ENCODE measurements at places on chromosomes 12 and 14. TPM values are rescaled to one million over a fixed set of nuclear protein-coding genes. Genes with fewer than 3 reads are reported as not detected.

DNA sequence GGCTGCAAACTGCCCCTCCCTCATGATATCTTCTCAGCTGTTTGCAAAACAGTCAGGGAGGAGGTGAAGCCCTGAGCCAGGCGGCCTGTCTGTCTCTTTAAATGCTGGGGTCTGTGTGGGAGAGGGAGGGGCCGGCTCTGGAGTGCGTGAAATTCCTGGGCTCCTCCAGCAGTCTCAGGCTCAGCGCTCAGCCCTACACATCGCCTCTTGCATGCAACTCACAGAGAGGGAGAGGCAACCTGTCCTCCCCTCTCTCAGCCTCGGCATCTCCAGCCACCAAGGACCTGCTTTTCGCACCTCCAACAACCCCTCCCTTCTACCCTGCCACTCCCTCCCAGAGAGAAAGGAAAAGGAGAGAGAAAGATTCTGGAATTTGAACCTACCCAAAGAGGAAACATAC lies at the start of gene NRXN3:
Gene NRXN3 (plus strand): TSS at position 171 of the 400 bp plus-strand sequence. CDS start 72,721 bp downstream, outside the sequence.
- no peak for DNase-seq

The GPR68 gene
- 0.83 TPM for polyA plus RNA-seq

The GLI1 gene
- polyA plus RNA-seq: 9.7 TPM

The SMOC1 gene
- polyA plus RNA-seq: 21.9 TPM

DNA sequence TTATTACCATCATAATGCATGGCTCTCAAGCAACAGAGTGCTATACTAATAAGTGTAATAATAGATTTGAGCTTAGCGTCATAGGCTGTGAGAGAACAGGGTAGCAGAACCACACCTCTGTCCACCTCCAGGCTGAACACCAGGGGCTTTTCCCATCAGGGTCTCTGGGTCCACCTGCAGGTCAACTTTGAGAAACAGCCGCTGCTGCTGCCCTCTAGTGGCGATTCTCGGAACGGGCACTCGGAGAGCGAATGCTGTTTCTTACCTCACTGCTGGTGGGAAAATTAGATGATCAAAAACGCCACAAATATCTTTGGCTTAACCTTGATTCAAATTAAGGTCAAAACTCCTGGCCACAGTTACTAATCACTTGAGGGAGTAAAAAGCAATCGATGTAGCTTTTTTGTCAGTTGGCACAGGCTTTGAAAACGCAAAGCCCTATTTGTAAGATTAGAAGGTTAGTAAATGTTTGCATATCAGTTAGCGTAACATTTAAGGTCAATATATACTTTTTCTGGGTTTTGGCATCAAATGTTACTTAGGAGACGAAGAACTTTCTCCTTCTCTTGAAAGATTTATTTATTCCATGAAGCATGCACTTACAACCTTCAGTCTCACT lies 127.9 kb upstream of the TMEM132D start:
- DNase-seq: no peak

DNA sequence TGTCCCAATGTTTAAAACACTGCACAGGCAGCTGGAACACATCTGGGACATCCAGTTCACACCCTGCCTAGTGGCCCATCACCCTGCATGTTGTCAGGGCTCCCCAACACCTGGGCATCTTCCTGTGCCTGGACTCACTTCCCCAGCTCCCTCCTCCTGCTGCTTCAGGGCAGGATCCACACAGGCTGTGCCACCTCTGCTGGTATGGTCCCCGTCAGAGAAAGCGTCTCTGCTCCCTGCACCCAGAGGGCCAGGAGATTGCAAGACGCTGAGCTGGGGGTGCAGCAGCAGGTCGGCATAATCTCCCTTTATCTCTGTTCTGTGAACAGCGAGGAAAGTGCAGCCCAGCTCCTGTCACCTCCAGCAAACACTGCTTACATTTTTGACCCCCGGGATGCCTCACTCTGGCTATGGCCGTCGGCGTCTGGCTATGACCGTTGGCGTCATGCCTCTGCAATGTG lies 124.3 kb downstream of the ADGRD1 start:
- DNase-seq: no peak

The PTGDR gene
- polyA plus RNA-seq: not detected

GRCh38 chr12:18562531-18562930 lies 175.3 kb downstream of the PLCZ1 start:
- DNase-seq: no peak

GRCh38 chr12:7832059-7832696 lies 40.5 kb downstream of the SLC2A14 start:
- DNase-seq: peak; percentile 27

- no peak for DNase-seq
Observed at GRCh38 chr12:68479896-68480291, 130.8 kb upstream of the RAP1B start.

- DNase-seq: no peak
Observed at GRCh38 chr12:70598467-70599193, 38.6 kb downstream of the PTPRB start.

The CDCA3 gene
- 11.6 TPM for polyA plus RNA-seq

DNA sequence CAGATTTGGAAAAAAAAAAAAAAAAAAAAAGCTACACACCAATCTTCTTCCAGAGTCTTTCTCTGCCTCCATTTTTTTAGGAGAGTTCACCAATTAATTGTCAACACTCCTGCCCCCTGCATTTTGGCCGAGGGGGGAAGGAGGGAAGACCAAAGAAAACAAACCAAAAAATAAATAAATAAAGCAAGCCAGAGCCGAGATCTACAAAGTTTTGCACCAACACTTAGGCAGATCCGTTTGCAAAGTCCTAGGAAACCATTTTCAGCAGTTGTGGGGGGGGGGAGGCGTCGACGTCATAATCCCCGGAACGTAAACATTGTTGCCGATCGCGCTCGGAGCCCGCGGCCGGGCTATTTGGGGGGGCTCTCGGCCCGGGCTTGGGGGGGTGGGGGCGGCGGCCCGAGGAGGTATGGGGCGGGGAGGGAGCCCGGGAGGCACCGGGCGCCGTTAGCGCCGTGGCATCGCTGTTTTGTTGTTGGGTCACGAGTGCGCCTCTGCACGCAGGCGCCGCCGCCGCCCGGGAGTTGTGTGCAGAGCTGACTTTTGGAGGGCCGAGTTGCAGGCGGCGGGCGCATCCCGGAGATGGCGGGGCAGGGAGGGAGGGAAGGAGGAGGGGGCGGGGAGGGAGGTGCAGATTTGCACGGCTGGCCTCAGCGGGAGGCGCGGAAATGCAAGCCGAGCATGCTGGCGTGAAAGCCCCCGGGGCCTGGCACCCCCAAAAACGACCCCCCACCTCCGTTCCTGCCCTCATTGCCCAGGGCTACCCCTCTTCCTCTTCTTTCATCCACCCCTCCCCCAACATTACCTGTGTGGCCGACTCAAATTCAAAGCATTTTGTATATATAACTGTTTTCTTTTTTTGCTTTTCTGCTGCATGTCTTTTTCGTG lies 598 bp downstream of the KDM2B start:
- no peak for DNase-seq

GRCh38 chr12:100651694-100652093 lies 78.2 kb downstream of the GAS2L3 start:
- DNase-seq: no peak

DNA sequence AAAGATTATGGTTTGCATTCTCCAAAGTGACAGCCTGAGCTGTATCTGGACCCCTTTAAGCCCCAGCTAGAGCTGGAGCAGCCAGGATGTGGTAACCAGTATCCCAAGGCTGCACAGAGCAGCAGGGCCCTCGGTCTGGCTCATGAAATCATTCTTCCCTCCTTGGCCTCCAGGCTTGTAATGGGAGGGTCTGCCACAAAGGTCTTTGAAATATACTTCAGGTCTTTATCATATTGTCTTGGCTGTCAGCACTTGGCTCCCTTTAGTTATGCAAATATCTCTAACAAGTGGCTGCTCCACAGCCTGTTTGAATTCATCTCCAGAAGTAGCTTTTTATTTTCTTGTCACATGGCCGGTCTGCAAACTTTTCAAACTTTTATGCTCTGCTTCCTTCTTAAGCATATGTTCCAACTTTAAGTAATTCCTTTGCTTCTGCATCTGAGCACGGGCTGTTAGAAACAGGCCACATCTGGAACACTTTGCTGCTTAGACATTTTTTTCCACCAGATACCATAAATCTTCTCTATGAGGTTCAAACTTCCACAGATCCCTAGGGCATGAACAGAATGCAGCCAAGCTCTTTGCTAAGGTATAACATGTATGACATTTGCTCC lies 663.4 kb upstream of the MIS18BP1 start:
- DNase-seq: no peak

DNA sequence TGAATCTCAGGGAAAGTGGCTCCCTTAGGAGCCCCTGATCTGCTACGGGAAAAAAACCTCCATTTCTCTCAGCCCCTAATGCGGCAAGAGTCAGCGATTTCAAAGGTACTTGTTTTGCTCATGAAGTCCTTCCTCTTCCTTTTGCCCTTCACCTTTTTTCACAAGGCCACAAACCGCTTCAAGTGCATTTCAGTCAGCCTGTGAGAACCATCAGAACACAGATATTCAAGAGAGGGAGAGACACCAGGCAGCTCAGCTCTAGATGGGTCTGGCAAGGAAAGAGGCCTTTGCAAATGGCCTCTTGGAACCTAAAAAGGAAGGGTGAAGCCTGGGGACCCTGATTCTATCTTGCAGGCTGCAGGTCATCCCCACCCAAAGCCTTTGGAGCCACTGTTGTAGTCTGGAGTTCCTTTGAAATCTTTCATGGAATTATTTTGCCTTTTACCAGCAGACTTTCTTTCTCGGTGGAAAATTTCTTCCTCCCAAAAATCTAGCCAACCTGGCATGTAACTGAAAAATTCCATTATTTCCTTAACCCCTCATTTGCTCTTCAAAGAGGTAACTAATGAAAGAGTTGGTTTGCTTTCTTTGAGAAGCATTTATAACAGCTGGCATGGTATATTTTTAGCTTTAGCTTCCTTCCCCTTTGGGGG lies 145.0 kb downstream of the SAMD4A start:
- no peak for DNase-seq

GRCh38 chr14:76742966-76743365 lies 18.3 kb upstream of the VASH1 start:
- no peak for DNase-seq

DNA sequence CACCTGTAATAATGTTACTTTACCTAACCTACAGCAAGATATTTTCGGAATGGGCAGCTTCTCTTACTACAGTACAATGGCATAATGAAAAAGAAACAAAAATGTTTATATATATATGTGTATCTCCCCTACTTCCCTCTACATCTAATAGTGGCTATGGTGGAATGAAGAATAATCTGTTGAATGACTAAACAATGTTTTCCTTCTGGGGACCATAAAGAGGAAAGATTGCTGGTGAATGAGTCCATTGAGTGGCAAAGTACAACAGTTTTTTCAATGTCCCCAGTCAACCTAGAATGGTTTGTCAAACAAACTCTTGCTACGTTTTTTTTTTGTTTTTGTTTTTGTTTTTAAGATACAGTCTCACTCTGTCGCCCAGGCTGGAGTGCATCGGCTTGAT lies 47.2 kb downstream of the RALGAPA1 start:
- no peak for DNase-seq

- no peak for DNase-seq
Observed at GRCh38 chr12:87929346-87929745, 99.9 kb downstream of the C12orf50 start.

GRCh38 chr12:127293507-127294310 lies 973.3 kb upstream of the TMEM132C start:
- no peak for DNase-seq

- DNase-seq: no peak
Observed at GRCh38 chr12:104520242-104520900, 63.6 kb downstream of the CHST11 start.

GRCh38 chr12:77152623-77153193 lies 87.3 kb upstream of the E2F7 start:
- DNase-seq: peak; percentile 20

GRCh38 chr12:123139926-123140675 lies 10.8 kb downstream of the PITPNM2 start:
- DNase-seq: no peak

DNA sequence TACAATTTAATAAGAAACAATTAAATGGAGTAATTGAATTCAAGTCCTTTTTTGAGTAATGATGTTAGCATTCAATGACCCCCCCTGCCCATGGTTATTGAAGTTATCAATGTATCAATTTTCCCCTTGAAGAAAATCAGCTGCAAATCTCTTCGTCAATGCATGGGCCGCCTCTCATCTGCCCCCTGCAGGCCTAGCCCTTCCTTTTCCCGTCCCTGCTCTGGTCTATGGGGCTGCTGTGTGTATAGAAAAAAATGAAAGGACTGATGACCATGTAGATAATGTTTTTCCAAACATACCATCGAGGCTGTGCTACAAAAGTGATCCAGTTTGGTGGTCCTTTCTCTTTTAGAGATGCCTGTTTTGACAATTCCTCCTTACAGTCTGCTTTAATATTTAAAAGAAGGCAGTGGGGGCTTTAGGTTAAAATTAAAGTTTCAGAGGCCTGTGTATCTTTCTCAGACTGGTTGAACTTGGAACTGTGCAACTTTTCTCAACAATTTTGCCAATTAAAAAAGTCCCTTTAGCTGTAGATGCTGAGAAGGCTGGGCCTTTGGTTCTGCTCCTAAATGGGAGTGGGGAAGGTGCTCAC lies 98.4 kb downstream of the APAF1 start:
- no peak for DNase-seq

DNA sequence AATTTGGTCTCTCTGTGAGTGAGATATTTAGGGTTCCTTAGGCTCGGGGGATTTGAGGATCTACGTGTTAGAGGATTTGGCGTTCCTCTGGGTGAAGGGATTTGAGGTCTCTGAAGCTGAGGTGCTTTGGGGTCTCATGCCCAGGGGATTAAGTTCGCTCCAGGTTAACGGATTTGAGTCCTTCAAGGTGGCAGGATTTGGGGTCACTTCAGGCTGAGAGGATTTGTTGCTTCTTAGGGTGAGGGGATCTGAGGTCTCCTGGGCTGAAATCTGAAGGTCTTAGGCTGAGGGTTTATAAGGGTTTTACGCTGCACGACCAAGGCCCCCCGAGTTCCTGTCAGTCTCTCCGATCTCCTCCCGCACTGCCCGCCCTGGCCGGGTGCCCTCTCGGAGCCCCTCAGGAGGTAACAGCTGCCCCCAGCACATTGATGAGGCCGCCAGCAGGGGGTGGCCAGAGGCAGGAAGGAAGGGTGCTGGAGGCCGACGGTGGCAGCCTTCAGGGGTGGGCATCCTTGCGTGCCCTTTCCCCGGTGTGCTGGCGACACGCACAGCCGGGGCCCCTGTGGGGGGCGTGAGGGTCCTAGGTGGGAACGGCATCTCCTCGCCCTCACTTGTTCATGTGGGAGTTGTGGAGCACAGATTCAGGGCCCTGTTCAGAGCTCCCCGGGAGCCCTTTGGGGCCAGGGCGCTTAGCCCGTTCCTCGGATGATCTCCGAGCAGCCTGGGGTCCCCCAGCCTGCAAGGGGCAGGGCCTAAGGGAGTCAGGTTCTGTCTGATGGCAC lies 14.3 kb downstream of the CEP170B start:
- no peak for DNase-seq

DNA sequence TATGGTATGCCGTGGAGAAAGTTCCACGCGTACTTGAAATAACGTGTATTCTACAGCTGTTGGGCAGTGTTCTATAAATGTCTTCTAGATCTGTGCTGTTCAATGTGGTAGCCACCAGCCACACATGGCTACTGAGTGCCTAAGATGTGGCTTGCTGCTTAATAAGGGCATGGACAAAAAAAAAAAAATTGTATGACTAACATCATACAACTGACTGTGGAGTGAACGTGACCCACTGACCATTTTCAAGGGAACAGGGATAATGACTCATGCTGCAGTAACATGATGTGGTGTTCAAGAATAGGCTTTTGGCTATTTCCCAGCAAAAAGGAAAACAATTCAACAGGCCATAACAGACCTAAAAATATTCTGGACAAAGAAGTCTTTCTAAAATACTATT lies 13.0 kb downstream of the ATG14 start:
- peak; percentile 90 for DNase-seq

- DNase-seq: peak; percentile 81
Observed at GRCh38 chr14:95507174-95507573, 9.3 kb downstream of the SYNE3 start.

- DNase-seq: no peak
Observed at GRCh38 chr12:70577283-70577634, 60.0 kb downstream of the PTPRB start.

The FAM186B gene
- 0.07 TPM for polyA plus RNA-seq
